Ovary (tissue), 10 donors: ENCODE measurements at places on chromosomes 3 and 15. TPM values are rescaled to one million over a fixed set of nuclear protein-coding genes. Genes with fewer than 3 reads are reported as not detected.

- DNase-seq = peak; percentile 92
- H3K27me3 ChIP-seq = no peaks in the 10 kb centered on the region
- peaks cover 7% of the 10 kb centered on the region for H3K4me1 ChIP-seq
- no peak overlapping the region for H3K4me3 ChIP-seq
- peak overlapping the region; percentile 73 for H3K27ac ChIP-seq
These were observed 50.8 kb downstream of the CPN2 start for GRCh38 chr3:194300382-194300758.

- H3K36me3 ChIP-seq = no peaks in the 10 kb centered on the region
- no peak overlapping the region for H3K4me3 ChIP-seq
- peaks cover 4% of the 10 kb centered on the region for H3K4me1 ChIP-seq
- H3K27ac ChIP-seq = no peak overlapping the region
- DNase-seq = no peak
- H3K27me3 ChIP-seq = no peaks in the 10 kb centered on the region
These were observed 1.6 kb downstream of the C3orf38 start for GRCh38 chr3:88151358-88151757.

DNA sequence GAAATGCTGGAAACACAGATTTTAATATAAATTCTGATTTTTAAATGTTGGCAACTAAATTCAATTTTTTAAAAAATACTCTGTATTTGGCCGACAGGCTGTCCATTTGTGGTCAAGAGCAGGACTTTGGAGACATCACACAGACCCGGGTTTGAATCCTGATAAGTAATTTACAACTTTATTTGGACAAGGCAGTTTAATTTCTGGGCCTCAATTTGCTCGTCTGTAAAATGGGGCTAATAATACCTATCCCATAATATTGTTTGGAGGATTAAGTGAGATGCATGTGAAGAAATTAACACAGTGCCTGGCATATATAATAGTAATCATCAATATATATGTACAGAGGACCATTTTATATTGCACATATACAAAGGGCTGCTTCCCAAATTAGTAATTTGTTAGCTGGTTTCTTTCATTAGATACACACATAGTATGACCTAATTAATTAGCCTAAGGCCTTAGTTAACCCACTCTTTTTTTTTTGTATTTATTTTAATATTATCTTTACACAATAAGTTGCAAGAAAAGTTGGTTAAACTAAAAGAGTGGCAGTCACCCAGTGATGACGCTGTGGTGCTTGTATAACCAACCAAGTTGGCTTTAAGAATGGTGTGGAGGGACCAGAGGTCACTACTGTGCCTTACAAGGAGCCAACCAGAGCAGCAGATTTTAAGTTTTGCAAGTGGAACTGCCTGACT lies 665 bp downstream of the PIGB start:
- peaks cover 4% of the 10 kb centered on the region for H3K4me1 ChIP-seq
- no peaks in the 10 kb centered on the region for H3K27me3 ChIP-seq
- peak overlapping the region; percentile 56 for H3K4me3 ChIP-seq

- H3K4me3 ChIP-seq = no peak overlapping the region
- H3K4me1 ChIP-seq = peaks cover 29% of the 10 kb centered on the region
- H3K36me3 ChIP-seq = no peaks in the 10 kb centered on the region
- no peaks in the 10 kb centered on the region for H3K27me3 ChIP-seq
- DNase-seq = peak; percentile 66
- peak overlapping the region; percentile 76 for H3K27ac ChIP-seq
These were observed 2.7 kb upstream of the ALS2CL start for GRCh38 chr3:46695962-46696894.

GRCh38 chr3:89698208-89698830 lies 590.9 kb downstream of the EPHA3 start:
- H3K4me1 ChIP-seq = peaks cover 2% of the 10 kb centered on the region
- no peak overlapping the region for H3K4me3 ChIP-seq
- no peaks in the 10 kb centered on the region for H3K36me3 ChIP-seq
- no peaks in the 10 kb centered on the region for H3K27me3 ChIP-seq
- H3K27ac ChIP-seq = no peak overlapping the region

DNA sequence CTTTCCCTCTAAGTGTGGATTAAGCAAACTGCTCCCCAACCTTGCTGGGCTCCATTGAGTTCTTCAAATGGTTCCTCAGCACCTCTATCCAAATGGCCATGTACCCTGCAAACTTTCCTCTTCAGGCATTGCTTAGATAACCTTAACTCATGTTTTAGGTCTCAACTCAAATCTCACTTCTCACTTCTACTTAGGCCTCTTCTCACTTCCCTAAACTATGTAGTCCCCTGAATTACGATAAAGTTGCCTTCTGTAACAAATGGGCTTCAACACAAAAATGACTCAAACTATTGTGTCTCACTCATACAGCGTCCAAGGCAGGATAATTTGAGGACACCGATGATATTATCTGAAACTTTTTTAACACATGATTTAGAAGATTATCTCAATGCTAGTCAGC lies 62.4 kb upstream of the STAC start:
- H3K27me3 ChIP-seq = no peaks in the 10 kb centered on the region
- DNase-seq = no peak
- no peaks in the 10 kb centered on the region for H3K36me3 ChIP-seq
- H3K4me1 ChIP-seq = no peaks in the 10 kb centered on the region
- no peak overlapping the region for H3K27ac ChIP-seq

- H3K4me1 ChIP-seq = no peaks in the 10 kb centered on the region
- H3K27ac ChIP-seq = no peak overlapping the region
- no peaks in the 10 kb centered on the region for H3K27me3 ChIP-seq
- H3K36me3 ChIP-seq = no peaks in the 10 kb centered on the region
- no peak overlapping the region for H3K4me3 ChIP-seq
These were observed 35.6 kb downstream of the SNAPC5 start for GRCh38 chr15:66461917-66462316.

DNA sequence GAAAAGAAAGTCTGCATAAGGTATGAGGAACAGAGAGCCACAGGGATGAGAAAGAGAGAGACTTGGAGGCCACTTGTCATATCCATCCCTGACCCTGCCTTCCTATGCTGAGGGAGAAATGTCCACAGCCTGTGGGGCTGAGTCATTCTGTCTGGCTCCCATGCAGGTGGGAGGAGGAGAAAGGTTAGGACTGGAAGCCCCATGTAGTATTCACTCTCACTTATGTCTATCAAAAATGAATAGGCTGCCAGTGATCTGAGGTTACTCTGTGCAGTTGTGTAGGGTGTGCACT lies 71.3 kb downstream of the RAB11A start:
- no peak for DNase-seq
- H3K4me1 ChIP-seq = no peaks in the 10 kb centered on the region
- no peak overlapping the region for H3K4me3 ChIP-seq
- no peaks in the 10 kb centered on the region for H3K27me3 ChIP-seq

DNA sequence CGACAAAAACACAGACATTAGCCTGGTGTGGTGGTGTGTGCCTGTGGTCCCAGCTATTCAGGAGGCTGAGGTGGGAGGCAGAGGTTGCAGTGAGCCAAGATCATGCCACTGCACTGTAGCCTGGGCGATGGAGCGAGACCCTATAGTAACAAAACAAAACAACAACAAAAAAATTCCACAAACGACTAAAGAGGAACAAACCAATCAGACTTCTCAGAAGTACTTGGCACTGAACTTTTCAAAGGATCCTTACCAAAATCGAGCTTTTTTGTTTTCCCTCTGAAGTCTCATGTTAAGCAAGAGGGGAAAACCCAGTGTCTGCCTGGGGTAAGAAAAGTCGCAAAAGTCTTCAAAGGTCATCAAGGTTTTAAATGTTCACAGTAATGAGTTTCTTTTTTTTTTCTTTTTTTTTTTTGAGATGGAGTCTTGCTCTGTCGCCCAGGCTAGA lies 30.1 kb upstream of the TFRC start:
- no peaks in the 10 kb centered on the region for H3K4me1 ChIP-seq
- no peak overlapping the region for H3K4me3 ChIP-seq
- H3K36me3 ChIP-seq = no peaks in the 10 kb centered on the region
- H3K27ac ChIP-seq = no peak overlapping the region

DNA sequence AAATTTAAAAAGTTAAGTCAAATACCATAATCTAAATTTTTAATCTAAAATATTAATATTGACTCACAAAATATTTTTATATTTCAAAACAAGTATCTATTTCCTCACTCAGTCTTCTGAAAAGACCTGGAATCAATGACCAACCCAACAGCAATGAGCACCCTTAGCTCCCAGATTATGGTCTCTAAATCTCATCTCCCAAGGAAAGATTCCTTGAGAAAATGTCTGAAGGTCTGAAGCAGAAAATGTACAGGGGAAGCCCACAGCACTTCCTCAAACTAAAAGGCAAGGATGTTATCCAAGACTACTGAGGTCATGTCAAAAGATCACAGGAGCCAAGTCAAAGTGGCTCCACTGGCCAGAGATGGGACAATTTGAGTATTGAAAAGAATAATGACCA lies 51.0 kb upstream of the SLCO2A1 start:
- H3K4me1 ChIP-seq = no peaks in the 10 kb centered on the region
- H3K4me3 ChIP-seq = no peak overlapping the region
- H3K27me3 ChIP-seq = no peaks in the 10 kb centered on the region
- DNase-seq = no peak
- H3K27ac ChIP-seq = no peak overlapping the region

CFAP100 gene
- total RNA-seq = not detected

STAB1 gene
- 31.3 TPM for total RNA-seq

GOLGA6D gene
- total RNA-seq = 0.10 TPM

LSMEM2 gene
- 1.4 TPM for total RNA-seq
